ENCODE measurements at places on chromosomes 7 and 10.
A peak's percentile ranks its signal among the peaks of the same experiment; 100 is the strongest.

- no peak for DNase-seq
Observed at GRCh38 chr7:107850216-107850615, 40.8 kb upstream of the DLD start.

DNA sequence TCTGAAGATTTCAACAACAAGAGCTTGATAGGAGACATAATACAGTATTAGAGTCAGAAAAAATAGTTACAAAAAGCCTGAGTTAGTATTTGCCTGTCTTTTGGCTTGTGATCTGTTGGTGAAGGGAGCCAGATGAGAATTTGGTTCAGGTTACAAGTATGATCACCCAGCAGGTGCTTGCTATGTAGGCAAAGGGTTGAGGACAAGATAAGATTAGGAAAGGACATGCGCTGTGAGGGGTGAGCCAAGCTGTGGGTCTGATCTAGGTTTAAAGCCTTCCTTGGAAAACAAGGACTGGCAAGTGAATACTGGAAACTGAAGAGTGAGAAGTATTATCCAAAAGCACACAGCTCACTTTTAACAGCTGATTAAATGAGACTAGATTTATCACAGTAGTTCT, 28.7 kb upstream of the CD36 start:
- no peak for DNase-seq

DNA sequence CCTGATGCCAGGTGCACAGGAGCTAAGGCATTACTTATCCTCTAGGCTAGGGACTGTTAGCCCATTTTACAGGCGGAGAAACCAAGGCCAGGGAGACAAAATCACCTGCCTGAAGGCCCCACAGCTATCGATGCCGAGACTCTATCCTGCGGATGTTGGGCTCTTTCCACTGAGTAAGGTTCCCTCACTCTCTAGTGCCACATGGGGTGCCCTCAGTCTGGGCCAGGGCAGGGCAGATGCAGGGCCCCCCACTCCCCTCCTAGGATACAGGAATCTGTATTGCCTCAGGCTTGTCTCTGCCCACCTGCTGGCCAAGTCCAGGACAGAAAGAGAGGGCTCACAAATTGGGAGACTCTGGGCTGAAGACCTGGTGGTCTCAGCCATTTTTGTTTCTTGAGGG, 45.7 kb downstream of the UNC5B start:
- DNase-seq, result no peak

- DNase-seq, result no peak
Observed at GRCh38 chr10:16184096-16184597, 252.7 kb upstream of the PTER start.

- no peak for DNase-seq
Observed at GRCh38 chr7:146359176-146359575, 242.6 kb downstream of the CNTNAP2 start.

- no peak for DNase-seq
Observed at GRCh38 chr10:114992189-114992775, 54.3 kb downstream of the TRUB1 start.

DNA sequence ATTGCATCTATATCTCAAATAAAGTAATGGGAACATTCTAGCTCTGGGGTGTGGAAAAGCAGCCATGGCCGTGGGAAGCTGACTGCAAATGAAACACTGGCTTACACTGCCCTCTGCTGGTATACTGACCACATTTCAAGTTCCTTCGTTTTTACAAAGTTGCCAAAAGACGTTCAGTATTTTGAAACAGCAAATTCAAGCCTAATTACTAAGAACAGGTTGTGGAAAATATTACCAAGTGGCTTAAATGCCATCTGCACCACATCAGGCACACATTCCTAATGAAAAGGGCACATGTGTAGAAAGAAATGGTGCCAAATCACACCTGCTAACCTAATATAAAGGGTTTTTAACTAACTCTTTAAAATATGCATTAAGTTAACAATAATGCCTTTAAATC, 83.9 kb downstream of the JAZF1 start:
- DNase-seq, result no peak

DNA sequence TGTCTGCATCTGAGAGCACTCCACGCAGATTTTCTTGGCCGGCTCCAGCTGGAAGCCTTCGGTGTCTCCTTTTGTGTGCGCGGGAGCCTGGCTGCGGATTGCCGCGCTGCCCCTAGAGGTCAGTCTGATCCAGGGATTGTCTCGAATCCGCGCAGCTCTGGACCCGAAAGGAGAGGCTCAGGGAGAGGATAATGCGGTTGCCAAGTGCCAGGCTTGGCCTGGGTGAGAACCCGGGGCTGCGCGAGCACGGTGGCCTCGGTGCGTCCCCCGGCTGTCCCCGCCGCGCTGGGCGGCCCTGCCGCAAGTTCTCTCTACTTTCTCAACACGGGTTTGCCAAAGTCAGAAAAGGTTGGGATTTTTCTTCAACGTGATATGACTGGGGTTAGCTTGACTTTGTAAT, 140.9 kb downstream of the ADCYAP1R1 start:
- peak; percentile 57 for DNase-seq

- DNase-seq, result no peak
Observed at GRCh38 chr7:29763266-29763665, 43.0 kb upstream of the WIPF3 start.

DNA sequence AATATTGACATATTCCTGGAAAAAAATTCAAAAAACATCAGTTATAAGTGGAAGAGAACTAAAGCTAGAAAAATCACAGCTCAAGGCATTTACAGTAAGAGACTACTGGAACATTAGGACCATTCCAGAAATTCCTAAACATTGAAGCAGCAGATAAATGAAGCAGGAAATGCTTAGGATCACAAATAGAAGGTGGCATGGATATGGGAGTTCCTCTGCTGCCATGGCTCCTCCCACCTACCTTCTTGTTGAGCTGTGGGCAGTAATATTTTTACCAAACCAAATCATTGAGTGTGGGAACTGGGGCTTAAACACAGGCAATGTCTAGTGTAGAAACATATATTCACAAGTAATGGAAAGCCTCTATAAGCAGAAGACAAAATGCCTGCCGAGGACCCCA, 292.8 kb downstream of the ANKRD7 start:
- no peak for DNase-seq

- peak; percentile 60 for DNase-seq
Observed at GRCh38 chr10:24360282-24361127, 151.6 kb downstream of the KIAA1217 start.

DNA sequence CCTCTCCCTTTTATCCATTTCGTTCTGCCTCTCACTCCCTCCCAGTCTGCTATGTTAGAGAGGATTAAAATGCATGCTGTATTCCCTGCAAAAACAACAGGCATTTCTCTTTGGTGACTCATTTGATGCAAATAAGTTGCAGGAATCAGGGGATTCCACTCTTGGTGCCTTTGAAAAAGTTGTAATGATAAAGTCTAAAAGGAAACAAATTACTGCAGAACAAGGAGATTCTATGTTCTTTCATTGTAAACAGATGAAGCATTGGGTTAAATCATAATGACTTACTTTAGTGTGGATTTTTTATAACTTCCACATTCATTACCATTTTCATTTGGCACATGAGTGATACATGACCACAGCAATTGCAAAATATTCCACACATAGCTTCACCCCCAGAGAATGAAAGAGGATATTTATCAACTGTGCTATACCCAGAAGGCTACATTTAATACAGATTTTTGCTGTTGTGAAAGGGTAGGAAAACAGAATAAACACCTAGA, 33.4 kb upstream of the ABLIM1 start:
- no peak for DNase-seq

- DNase-seq, result no peak
Observed at GRCh38 chr7:78018641-78019446, 220.3 kb downstream of the PHTF2 start.

DNA sequence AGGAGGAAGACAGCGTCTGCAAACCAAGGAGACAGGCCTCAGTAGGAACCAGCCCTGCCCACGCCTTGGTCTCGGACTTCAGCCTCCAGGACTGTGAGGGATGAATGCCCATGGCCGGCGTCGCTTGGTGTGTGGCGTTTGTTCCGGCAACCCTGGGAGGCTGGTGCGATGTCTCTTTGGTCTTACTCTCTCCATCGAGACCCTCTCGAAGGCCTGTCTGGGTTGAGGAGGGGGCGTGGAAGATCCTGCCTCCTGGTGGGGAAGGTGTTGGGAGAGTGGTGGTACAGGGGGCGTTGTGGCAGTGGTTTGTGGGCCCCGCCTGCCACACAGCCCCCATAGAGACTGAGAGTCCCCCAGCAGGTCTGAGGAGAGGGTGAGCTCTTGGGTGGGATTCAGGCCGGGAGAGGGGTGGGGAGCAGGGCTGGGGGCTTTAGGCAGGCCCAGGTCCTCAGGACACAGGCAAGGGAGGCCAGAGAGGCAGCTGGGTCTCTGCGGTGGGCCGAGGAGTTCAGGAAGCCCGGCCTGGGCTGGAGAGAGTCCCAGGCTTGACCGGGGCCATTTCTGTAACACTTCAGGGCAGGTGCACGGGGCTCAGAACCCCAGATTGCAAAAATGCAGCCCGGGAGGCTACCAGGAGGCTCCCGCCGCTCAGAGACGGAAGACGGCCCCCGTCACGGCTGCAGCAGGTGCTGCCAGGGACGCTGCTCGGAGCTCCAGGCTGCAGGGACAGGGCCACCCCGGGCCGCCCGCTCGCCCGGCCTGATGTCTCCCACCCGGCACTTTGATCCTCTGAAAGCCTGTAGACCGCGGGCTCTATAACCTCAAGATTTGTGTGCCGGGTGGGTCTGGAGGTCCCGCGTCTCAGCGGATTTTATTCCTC, 33.8 kb upstream of the PSMG3 start:
- no peak for DNase-seq

DNA sequence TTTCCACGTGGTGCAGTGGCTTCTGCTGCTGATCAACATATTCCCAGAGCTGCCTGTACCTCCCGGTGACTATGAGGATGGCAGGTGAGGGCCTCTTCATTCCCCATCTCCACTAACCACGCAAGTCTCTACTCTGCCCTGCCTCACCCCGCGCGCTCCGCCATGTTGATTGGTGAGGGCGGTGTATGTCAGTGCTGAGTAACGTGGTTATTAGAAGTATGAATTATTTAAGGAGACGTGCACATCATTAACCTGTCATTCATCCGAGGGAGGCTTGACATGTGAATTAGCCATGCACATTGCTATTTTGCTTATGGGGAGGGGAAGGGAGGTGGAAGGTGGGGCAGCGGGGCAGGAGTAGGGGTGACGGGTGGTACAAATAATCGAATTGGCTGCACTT, 138.6 kb downstream of the SORCS3 start:
- DNase-seq, result no peak

GRCh38 chr7:43006008-43006407, 73.8 kb downstream of the MRPL32 start:
- DNase-seq, result no peak

DNA sequence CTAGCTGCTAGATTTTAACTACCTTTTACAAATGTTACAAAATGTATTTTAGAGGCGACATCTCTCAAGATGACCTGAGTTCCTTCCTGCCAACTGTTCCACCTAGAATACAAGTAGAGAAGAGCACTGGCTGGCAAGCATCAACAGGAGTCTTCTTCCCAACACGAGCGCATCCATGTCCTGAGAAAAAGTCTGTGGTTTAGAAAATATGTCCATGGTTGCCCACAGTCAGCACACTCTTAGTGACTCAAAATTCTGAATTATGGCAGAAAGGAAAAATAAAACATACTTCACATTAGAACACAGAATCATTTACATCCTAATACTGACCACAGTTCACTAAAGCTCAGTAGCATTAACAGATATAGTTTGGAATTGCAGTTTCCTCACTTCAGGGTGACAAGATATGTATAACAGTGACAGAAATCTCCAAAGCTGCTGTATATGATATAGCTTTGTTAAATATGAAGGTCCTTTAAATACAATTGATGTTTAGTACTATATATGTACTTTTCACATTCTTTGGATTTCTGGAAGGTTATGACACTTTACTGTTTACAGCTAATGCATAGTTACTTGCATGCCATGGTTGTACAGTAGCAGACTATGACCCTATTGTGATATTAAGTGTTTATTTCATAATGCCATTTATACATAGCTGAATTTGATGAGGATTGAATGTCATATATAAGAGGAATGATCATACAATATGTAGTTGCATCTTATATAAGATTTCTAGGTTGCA, 327.1 kb downstream of the GFRA1 start:
- no peak for DNase-seq

DNA sequence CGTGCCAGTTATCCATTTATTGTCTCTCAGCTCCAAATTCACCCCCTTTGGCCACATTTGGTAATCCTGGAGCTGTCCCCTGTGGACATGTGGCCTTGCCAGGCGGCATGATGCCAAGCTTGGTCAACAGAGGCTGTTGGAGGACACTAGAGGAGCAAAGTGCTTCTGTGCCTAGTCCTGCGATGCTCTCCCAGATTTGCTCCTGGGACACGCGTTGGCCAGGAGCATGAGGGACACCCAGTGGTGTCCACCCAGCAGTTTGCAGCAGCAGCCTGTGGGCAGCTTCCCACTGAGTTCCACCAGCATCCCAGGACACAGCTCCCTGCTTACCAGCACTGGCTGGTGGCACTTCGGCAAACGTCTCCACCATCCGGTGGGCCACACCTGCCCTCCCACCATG, 55.5 kb upstream of the STEAP1B start:
- no peak for DNase-seq

DNA sequence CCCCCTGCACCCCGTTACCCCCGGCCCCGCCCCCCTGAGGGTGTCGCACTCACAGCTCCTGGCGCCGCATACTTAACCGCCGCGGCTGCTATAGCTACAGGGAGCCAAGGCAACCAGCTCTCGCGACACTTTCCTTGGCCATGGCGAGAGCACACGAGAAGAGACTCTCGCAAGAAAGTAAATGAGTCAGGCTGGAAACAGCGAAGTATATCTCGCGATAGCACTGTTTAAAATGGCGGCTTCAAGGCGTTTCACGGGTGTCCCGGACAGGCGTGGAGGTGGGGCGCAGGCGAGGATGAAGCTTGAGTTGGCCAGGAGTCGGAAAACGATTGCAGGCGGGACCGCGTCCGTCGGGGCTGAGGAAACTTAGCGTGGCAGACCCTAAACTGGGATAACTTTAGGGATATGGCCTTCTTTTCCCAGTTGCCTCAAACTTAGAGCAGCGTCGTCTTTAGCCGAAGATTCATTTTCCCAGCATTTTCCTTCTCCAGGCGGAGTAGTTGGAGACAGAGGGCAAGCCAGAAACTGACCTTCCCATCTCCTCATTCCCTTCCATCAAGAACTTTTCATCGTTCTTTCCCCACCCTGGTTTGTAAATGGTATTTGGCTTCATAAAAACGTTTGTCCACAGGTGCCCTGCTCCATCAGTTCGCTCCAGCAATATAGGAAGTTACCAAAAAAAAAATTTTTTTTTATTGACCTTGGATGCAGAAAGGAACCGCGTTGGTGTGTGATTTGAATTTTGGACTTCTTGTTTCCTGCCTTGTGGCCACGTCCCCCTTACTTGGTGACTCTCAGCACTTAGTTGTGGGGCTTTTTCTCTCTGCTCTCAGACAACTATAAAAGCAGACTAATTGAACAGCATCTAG, 15.2 kb downstream of the MYOZ1 start:
- DNase-seq, result peak; percentile 99

GRCh38 chr7:37518266-37518665, 69.6 kb upstream of the ELMO1 start:
- no peak for DNase-seq

GRCh38 chr7:34211018-34211417, 305.7 kb downstream of the BMPER start:
- DNase-seq, result no peak

GRCh38 chr10:49219248-49219647, 31.1 kb upstream of the TMEM273 start:
- no peak for DNase-seq
